H4 (cell line): ENCODE measurements at places on chromosomes 16 and 17.

GRCh38 chr16:64865069-64865696 lies 256.7 kb downstream of the CDH11 start:
- DNase-seq: no peak

DNA sequence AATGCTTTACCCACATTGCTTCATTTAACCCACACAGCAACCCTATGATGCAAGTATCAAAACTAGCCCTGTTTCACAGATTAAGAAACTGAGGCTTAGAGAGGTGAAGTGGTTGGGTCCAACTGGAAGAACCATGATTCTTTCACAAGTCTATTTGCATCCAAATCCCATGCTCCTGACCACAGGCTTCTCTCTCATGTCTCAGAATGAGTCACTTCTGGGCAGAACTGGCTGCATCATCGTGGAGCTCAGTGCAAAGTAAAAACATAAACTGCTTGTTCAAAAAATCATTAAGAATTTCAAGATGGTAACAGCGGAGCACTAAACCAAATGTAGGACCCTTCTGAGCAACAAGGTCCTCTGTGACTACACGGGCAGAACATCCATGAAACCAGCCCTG lies 20.2 kb upstream of the CES1 start:
- DNase-seq: no peak

- DNase-seq: no peak
These were observed 8.6 kb upstream of the MAP3K3 start for GRCh38 chr17:63613663-63614062.

- no peak for DNase-seq
These were observed 7.6 kb upstream of the EVPL start for GRCh38 chr17:76034428-76035350.

DNA sequence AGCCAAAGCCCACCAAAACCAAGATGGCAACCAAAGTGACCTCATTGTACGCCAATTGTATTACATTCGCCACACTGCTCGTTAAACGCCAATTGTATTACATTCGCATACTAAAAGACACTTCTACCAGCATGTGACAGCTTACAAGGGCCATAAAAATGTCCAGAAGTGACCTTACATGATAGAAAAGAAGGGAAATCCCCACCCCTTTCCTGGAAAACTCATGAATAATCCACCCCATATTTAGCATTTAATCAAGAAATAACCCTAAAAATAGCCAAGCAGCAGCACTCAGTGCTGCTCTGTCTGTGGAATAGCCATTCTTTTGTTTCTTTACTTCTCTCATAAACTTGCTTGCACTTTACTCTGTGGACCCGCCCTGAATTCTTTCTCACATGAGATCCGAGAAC lies 25.7 kb downstream of the PSMD7 start:
- DNase-seq: no peak

DNA sequence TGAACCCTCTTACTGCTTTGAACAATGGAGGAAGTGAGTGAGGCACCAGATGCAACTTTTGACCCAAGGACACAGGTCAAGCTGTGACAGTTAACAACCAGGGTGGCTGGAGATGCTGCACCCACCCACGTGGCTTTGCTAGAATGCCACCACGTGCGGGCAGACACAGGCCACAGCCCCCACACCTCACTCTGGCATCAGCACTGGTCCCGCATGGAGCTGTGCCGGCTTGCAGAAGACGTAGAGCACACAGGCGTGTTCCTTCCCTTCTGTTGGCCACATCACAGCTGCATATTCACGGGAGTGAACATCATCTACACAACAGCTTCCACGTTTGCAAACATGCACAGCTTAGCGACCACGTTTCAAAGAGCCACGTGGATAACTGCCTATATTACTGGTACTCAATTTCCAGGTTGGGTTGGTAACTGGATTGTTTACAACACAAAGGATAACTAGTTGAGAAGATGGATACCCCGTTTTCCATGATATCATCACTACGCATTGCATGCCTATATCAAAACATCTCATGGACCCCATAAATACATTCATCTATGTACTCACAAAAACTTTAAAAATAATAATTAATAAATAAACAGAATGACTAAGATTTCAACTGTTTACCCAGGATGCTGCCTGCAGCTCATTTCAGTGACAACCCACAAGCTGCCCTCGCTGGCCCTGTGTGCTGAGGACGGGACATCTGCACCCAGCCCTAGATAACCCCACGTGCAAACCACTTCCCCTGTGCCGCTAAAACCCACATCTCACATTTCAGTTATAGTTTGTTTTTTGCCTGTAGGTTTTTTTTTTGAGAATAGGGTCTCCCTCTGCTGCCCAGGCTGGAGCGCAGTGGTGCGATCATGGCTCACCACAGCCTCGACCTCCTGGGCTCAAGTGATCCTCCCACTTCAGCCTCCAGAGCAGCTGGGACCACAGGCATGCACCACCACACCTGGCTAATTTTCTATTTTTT lies 132.0 kb downstream of the ANKRD11 start:
- DNase-seq: no peak

DNA sequence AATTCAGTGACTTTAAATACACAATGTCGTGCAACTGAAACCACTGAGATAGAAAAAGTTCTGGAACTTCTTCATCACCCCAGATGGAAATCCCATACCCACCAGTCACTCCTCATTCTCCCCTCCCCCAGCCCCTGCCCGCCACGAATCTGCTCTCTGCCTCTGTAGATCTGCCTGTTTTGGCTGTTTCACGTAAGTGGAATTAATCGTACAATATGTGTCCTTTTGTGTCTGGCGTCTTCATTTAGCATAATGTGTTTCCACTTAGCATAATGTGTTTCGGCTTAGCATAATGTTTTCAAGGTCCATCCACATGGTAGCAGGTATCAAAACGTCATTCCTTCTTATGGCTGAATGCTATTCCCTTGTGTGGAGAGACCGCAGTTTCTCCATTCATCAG lies 3.5 kb upstream of the SPPL2C start:
- DNase-seq: no peak

DNA sequence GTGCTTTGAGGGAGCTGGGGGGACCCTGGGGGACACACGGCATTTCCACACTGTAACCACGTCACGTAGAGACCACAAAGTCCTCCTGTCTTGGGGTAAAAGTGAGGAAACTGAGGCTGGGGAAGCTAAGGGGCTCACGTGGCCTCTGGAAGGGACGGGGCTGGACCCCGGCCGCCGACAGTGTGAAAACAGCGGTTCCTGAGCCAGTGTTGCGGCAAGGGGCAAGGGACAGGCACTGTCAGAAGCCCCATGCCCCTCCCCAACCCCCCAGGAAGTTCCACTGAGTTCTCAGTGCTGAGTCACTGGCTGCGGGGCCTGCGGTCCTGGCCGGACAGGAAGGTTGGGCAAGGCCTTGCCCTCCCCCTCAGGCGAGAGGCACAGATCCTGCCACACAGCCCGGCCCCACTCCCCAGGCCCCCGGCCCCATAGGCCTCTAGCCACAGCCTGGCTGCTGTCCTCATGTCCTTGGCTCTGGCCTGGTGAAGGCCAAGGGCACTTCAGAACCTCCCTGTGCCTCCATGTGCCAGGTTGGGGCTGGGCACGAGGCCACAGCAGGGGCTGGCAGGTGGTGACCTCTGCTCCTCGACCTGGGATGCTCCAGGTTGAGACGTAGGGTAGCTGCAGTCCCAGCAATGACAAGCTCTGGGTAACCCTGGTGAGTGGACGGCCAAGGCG lies 5.0 kb upstream of the CCDC57 start:
- peak; percentile 83 for DNase-seq

- DNase-seq: no peak
These were observed 655 bp downstream of the ATXN1L start for GRCh38 chr16:71846431-71846830.

DNA sequence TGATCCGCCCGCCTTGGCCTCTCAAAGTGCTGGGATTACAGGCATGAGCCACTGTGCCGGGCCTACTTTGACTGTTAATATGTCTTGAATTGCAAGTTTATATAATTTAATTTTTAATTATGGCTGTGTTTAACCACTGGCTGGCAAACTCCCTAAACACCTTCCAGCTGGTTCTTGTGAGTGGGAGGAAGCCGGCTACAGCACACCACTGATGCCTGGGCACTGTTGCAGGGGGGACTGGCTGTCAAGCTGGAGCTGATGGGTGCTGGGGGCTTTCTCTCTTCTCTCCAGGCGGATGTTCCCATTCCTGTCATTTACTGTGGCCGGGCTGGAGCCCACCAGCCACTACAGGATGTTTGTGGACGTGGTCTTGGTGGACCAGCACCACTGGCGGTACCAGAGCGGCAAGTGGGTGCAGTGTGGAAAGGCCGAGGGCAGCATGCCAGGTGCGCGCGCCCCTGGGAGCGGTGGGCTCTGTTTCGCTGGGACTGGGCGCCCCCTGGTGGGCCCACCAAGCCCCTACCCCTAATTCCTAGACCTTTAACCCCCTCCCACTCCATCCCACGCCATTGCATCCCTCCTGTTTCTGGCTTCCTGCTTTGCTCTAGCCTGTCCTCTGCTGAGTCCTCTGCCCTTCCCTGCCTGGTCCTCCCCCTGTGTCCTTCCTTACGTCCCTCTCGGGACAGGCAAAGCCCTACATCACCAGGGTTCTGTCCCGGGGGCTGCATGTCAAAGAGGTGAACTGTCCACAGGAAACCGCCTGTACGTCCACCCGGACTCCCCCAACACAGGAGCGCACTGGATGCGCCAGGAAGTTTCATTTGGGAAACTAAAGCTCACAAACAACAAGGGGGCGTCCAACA lies 9.5 kb downstream of the TBX21 start:
- no peak for DNase-seq

DNA sequence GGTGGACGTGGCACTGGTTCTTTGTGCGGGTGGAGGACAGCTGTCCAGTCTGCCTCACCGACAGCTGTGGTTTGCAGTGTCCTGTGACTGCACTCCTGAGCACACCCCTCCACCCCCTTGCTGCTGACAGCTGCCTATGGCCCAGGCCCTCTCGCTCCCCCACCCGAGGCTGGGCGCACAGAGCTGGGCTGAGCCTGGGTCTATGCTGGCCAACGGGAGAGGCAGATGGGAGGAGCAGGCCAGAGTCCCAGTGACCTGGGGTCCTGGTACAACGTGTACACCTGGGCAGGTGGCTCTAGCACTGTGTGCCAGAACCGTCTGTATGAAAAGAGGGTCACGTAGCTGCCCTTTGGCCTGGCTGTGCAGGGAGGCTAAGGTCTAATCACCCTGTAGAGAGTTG lies 30.5 kb downstream of the BAIAP2 start:
- DNase-seq: no peak

GRCh38 chr16:11149011-11149616 lies 106.9 kb downstream of the SOCS1 start:
- DNase-seq: no peak

DNA sequence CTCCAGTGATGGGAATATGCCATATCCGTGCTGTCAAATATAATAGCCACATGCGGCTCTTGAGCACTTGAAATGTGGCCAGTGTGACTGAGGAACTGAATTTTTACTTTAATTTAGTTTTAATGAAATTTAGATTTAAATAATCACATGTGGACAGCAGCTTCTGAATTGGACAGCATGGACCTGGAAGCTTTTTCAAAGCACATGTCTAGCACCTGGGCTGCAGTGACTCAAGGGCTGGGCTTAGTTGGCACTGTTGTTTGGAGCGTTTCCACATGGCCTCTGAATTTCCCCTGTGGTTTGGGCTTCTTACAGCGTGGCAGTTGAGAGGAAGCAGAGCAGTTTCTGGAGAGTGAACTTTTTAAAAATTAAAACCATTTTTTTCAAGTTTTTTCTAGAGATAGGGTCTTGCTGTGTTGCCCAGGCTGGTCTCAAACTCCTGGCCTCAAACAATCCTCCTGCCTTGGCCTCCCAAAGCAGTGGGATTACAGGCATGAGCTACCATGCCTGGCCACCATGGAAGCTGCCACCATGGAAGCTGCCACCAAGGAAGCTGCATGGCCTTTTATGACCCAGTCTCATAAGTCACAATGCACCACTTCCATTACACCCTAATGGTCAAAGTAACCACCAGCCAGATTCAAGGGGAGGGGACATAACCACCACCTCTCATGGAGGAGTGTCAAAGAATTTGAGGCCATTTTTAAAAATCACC lies 6.7 kb upstream of the TOB1 start:
- DNase-seq: no peak

DNA sequence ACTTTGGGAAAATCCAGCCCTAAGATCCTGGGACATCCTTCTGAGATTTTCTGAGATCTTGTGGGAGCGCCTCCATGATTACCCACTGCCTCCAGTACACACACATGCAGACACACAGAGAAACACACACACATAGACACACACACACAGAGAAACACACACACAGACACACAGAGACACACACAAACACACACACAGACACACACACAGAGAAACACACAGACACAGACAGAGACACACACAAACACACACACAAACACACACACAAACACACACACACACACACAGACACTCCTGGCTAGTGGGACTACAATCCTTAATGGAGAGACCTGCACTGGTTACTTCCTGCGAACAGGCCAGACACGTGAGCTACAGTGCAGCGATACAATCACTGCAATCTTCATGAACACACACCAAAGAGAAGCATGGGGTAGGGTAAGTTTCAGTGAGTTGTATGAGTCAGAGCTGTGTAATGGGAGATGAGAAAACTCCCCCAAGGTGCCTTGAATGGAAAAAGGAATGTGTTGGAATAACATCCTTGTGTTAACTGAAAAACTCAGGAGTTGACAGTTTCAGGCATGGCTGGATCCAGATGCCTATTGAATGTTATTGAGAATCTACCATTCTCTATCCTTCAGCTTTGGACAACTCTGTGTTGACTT lies 79.5 kb downstream of the SLC6A2 start:
- DNase-seq: no peak

- DNase-seq: no peak
These were observed 14.8 kb downstream of the VASN start for GRCh38 chr16:4386451-4386805.

DNA sequence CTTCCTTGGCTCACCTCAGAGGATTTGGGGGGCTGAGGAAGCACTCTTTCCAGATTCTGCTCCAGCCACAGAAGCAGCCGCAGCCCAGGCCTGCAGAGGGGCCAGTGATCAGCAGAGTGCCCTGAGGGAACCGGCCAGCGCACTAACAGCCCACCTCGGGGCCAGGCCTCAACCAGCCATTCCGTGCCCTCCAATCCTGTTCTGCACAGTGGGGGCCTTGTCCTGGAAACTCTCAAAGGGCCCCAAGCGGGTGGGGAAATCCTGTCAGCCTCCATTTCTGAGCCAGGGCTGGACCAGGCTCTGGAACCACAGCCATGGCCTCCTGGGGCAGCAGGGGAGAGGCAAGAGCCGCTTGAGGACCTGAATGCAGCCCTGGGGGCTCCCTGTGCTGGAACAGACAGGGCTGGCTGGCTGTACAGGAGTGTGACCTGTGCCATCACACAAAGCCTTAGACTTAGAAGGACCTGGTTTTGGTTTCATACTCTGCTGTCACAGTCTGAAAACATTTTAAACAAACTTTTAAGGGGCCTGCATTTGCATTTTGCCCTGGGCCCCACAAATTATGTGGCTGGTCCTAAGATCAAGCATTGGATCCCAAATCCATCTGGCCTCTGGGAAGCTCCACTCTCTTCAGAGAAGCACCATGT lies 10.0 kb downstream of the CNGB1 start:
- no peak for DNase-seq

- peak; percentile 55 for DNase-seq
These were observed 22.7 kb downstream of the FAM83G start for GRCh38 chr17:18981642-18982424.

DNA sequence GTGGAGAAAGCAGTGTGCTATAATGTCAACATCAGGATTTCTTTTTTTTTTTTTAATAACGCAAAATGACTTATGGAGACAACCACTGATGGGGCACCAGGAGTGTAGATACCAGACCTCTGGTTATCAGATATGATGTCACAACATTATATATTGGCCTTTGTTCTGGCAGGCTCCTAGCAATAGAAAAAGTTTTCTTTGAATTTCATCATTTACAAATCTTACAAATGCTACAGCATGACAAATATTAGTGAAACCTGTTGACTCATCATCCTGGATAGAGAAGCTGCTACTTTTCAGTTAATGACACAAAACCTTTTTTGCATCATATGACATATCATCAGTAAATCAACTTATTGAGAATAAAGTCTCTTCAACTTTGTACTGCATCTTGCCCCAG lies 6.1 kb downstream of the THUMPD1 start:
- DNase-seq: no peak
